ENCODE measurements at places on chromosomes 4 and X. TPM values are rescaled to one million over a fixed set of nuclear protein-coding genes. Genes with fewer than 3 reads are reported as not detected.

- no peak for DNase-seq
These were observed 65.2 kb downstream of the PRDM5 start for GRCh38 chr4:120857312-120857711.

GRCh38 chr4:185190306-185190856 is 13.4 kb downstream of the CFAP97 start:
- no peak for DNase-seq

DNA sequence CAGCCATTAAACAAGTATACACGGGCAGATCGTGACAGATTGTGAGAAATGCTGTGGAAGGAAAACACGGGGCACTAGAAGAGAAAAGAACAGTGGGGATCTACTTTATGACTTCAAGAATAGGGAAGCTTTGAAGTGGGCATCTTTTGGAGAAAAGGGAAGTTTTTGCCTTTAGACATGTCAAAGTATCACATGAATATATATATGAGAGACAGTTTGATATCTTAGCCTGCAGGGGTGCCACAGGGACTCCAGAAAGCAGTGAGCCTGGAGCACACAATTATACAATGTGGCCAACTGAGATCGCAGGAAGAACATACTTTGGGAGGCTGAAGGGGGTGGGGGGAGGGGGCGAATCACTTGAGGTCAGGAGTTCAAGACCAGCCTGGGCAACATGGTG is 35.7 kb downstream of the RELL1 start:
- no peak for DNase-seq

The HSFX2 gene
- not detected for total RNA-seq

The AASDH gene
- 6.5 TPM for total RNA-seq

The ATP1B4 gene
- not detected for total RNA-seq
